ENCODE measurements at places on chromosomes 6 and 20.
A peak's percentile ranks its signal among the peaks of the same experiment; 100 is the strongest.

- no peak for DNase-seq
Measured at GRCh38 chr6:82767037-82767436, 298.6 kb downstream of the UBE3D start.

GRCh38 chr6:27771235-27771634 is 141.0 kb downstream of the OR2B2 start:
- DNase-seq: no peak

- DNase-seq: no peak
Measured at GRCh38 chr6:39420300-39421265, 98.1 kb upstream of the KCNK16 start.

DNA sequence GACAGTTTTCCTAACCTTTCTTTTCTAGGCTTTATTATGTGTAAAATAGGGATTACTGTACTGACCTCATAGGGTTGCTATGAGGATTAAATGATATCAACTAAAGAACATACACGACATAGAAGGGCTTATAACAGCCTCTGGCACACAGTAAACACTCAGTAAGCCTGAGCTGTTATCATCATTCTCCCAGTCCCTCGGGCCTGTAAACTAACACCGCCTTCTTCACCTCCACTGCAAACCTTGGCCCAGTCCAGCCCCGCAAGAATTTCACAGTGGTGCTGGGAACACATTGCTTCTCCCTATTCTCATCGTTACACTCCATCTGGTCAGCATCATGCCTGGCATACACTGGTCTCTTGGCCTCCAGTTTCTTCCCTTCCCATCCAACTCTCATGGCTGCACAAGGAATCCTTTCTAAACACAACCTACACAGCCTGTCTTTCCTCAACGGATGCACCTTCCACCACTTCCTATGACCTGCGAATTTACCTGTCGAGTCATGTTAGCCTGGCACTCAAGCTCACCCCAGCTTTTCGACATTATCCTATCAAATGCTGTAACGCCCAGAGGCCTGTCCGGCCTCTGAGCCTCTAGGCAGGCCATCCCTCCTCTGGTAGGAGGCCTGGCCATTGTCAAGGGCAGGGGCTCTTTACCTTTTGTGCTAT is 92.1 kb downstream of the FYN start:
- no peak for DNase-seq

- DNase-seq: no peak
Measured at GRCh38 chr20:39397646-39398045, 435.5 kb downstream of the DHX35 start.

DNA sequence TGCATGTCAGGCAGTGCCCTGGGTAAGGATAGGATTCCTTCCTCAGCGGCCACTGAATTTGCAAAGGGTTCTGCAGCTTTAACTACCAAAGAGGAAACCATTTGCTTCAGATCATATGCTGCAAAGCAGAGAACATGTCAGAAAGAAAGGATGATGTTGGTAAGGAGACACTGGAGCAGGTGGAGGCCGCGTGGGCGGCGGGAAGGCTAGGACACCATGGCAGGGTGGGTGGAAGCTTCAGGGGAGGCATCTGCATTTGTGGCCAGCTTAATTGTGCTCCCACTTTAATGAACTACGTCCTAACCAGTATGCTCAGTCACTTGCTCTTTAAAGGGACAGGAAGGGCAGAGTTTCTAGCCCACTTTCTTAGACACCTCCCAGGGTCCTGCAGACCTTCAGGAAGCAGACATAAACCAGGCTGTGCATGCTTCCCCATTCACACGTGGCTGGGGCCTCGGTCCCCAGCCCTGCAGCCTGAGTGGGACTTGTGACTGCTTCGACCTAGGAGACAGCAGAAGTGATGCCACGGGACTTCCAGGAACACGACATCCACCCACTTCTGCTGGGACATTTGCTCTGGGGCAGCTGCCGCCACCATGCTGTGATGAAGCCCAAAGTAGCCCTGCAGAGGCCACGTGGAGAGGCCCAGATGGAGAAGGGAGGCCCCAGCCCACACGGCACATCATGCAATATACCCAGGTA is 76.1 kb downstream of the GINS1 start:
- no peak for DNase-seq

DNA sequence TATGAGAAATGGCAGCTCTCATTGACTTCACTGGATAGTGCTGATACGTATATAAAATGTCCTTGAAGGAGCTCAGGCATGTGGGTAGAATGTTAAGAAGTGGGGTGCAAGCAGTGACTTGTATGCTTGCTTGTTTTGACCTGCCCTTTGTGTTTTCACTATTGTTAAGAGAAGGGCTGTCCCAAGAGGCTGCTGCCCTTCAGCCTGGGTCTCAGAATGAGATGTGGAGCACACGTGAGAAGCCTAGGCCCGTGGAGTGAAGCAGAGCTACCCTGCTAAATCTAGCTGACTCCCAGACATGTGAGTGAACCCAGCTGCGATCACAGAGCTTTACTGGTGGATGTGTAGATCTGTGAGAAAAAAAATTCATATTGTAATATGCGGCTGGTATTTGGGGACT is 305.3 kb upstream of the RGS17 start:
- DNase-seq: no peak

- no peak for DNase-seq
Measured at GRCh38 chr6:99822741-99823512, 171.1 kb downstream of the MCHR2 start.

DNA sequence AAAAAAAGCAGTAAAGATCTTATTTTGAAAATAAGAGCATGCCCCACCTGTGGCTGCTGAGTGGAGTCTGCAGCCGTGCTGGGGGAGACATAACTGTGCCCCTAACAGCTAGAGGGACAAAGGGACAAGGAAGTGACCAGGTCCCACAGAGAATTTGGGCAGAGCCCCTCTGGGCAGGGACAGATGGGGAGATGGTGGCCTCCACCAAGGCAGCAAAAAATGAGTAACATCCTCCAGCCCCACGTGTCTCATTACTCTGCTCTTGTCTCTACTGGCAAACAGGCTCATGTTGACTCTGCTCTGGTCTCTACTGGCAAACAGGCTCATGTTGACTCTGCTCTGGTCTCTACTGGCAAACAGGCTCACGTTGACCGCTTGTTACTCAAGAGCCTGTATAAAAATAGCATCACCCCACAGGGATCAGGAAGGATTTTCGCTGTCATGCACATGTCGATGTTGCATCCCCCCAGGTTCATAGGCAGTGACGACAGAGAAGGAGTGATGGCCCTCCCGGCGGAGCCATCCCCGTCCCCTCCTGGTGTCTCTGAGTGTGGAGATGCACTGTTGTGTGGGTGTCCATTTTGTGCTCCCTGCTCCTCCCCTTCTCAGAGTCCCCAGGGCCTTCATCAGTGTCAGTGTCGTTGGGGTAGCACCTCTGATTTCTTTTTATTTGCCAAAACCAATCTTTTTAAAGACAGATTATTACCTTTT is 17.3 kb upstream of the PCMTD2 start:
- no peak for DNase-seq

DNA sequence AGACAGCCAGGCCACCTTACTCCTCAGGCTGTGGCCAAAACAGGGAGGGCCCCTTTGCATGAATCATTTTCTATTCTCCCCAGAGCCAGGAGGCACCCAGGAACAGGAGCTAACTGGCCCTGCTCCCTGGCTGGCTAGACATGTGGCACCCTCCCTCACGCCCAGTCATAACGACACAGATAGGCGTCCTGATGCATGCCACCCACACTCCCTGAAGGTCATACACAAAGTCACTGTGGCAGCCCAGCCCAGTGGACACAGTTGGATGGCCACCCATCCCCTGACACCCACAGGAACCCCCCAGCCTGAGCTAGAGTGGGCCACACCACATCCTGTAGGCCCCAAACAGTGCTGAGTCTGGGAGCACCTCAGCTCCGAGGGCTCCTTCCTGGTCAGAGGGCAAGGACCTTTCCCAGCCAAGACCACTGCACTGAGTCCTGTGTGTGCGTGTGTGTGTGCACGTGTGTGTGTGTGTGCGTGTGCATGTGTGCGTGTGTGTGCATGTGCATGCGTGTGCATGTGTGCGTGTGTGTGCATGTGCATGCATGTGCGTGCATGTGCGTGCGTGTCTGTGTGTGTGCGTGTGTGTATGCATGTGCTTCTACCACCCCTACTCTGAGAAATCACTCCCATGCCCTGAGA is 21.6 kb downstream of the TFEB start:
- DNase-seq: no peak

GRCh38 chr20:18719426-18719825 is 94.2 kb upstream of the SCP2D1 start:
- no peak for DNase-seq

- DNase-seq: no peak
Measured at GRCh38 chr6:17349427-17349826, 44.0 kb upstream of the CAP2 start.

- no peak for DNase-seq
Measured at GRCh38 chr6:34560366-34561226, 4.5 kb upstream of the SPDEF start.

DNA sequence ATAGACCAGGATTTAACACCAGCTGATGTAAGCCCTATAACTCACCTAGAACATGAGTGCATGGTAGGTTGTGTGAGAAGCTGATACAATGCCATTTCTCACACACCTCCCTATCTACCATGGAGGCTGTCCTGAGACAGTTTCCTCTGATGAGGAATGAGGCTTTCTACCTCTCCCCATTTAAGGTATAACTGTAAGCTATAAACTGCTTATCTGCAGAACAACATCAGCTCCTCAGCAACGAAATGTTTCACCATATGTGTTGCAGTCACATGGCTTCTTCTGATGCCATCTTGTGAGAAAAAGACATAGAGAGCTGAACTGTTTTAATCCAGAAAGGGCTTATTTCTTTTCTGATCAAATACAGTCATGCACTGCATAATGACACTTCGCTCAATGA is 20.7 kb downstream of the ZKSCAN3 start:
- no peak for DNase-seq

GRCh38 chr6:130417951-130418350 is 52.1 kb downstream of the TMEM200A start:
- no peak for DNase-seq

DNA sequence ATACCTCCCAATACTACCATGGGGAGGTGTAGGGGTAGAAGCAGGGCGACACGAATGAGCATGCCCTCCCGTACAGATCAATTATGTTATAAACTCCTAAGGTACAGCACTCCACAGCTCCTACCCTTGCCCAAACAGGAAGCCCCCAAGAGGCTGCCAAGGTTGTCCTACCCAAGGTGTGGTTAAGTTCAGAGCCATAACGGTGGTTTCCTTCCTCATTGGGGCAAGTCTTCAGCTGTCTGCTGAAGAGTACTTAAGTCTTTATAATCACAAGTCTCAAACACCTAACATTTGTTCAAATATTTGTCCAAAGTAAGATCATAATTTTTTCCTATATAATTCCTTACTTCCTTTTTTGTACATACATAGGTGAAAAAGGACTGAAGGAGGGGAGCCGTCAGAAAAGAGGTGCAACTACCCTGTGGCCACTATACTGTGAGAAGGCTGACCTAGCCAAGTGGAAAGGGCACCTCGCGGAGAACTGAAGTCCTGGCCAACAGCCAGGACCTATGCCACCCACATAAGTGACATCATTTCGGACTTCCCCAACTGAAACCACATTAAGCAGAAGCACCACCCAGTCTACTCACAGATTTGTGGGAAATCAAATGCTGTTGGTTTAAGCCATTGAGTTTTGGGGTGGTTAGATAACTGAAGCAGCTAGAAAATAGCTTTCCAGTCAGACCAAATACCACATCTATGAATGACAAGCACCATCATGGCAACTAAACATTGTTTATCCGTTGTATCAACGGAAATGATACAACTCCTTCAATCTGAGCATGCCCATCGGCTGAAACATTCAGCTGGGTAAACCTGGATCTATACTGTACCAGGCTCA is 2.9 kb upstream of the RAB22A start:
- peak; percentile 73 for DNase-seq

GRCh38 chr6:51818520-51819022 is 268.8 kb downstream of the PKHD1 start:
- no peak for DNase-seq

DNA sequence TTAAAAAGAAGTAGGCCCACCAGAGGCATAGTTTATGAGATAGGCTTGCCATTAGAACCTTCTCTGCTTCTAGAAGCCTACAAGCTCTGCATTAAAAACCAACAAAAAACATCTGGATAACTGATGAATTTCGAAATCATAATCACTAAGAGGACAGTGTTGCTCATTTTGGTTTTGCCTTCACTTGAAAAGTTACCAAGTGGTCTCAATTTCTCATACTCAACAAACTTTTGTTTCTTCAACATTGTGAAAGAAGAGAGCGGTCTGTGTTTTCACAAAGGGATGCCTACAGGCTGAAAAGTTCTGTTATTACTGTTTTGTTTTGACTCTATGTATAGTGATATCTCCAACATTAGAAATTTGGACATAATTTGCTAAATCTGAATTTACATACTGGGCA is 98.9 kb downstream of the PDSS2 start:
- no peak for DNase-seq

DNA sequence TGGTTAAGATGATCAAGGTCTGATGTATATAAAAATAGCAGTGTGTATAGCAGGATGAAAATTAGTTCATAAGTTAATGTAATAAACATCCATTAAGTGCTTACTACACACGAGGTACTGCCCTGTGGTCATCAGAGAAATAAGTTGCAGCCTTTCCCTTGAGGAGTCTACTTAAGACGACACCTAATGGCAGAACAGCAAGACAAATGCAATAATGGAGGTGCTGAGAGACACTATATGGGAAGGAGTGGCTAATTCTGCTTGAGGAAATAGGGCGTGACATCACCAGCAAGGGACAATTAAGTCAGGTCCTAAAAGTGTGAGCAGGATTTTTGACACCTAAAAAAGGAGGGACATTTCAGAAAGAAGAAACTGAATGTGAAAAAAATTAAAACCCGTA is 75.2 kb downstream of the BACH2 start:
- no peak for DNase-seq

DNA sequence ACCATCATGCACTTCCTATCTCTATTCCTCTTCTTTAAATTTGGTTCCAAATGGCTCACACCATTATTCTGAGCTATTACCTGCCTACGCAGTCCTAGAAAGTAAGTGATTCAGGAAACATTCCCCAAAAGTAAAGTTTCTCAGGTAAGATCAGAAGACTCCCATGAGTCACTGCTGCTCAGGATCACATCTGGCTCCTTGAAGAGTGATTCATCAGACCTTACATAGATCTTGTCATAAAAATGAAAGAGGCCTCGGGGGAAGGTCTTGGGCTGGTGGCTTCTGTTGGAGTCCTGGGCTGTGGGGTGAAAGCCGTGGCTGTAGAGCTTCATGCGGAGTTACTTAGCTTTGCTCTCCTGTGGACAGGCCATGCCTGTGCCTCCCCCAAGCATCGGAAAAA is 35.9 kb downstream of the PLG start:
- DNase-seq: no peak

GRCh38 chr20:49490689-49491088 is 8.2 kb upstream of the KCNB1 start:
- DNase-seq: no peak

DNA sequence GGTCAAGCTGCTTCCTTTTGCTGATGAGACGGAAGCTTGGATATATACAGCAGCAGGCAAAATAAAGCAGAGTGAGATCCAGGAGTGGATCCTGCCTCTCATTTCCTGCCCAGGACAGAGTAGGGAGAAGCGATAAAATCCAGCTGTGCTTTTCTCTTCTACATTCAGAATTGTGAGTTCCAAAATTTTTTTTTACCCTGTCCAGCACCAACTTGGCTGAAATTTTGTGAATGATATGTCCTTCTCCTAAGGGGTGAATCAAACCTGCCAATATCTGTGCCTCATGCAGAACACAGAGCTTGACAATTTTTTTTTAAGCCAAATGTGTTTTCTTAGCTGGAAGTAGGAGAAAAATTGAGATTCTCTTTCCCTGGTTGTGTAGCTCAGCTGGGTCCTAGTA is 235.6 kb upstream of the CHD6 start:
- DNase-seq: no peak

- DNase-seq: no peak
Measured at GRCh38 chr20:45564760-45565276, 14.3 kb downstream of the WFDC8 start.

GRCh38 chr6:136134751-136135150 is 115.4 kb downstream of the MTFR2 start:
- no peak for DNase-seq

Data from activated T-helper 1 cell treated with anti-CD3 and anti-CD28 coated beads, Interleukin-12 subunit alpha, Interleukin-12 subunit beta, Interleukin-2, Interleukin-4 antibody, amounts not matched to agents 30 ng/mL and 10 ng/mL and 1 ng/mL, durations not matched to agents 14 hours and 24 hours and 36 hours (primary cell).